ENCODE measurements at places on chromosomes 12 and 14. TPM values are rescaled to one million over a fixed set of nuclear protein-coding genes. Genes with fewer than 3 reads are reported as not detected.

Gene TRIAP1
- total RNA-seq = 2.3 TPM

Gene SRRM4
- total RNA-seq = not detected

Gene C12orf56
- total RNA-seq = not detected

Gene SDR9C7
- total RNA-seq = not detected

DNA sequence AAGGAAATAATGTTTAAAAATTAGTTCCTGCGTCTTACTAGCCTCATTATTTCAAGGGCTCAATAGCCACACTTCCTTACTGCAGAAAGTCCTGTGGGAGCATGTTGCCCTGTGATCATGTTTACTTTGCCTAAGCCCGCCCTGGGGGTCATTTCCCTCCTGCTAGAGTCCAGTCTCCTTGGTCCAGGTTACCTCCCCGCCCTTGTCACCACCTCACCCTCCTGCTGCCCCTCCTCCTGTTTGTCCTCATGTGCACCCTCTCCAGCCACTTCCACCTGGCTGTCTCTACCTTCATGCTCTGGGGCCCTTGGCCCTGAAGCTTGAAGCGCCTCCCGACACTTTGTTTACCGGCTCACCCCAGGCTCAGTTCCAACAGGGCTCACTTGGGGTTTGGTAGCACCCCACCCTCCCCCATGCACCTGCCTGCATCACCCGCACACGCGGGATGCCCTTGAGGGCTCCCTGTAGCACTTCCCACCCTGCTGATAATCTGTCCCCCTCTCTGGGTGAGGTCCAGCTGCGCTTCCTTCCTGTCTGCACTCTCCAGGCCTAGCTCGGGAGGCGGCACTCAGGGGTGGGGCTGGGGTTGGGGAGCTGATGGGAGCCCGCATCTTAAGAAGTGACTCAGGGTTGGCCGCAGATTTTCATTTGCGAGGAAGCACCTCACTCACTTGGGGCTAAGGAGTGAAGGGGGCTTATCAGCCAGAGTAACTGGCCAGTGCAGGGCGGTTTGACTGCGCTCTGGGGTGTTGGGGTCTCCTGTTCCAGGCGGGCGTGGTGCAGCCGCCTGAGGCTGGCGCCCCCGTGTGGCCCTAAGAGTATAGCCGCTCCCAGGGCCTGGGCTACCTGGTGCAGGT lies 40.1 kb downstream of the SMIM41 start:
- H3K4me3 ChIP-seq = no peak overlapping the region
- H3K36me3 ChIP-seq = no peaks in the 10 kb centered on the region
- H3K27me3 ChIP-seq = no peaks in the 10 kb centered on the region
- peak overlapping the region; percentile 61 for H3K27ac ChIP-seq
- peaks cover 40% of the 10 kb centered on the region for H3K4me1 ChIP-seq

- H3K4me1 ChIP-seq = no peaks in the 10 kb centered on the region
- no peak overlapping the region for H3K4me3 ChIP-seq
- DNase-seq = no peak
- H3K36me3 ChIP-seq = no peaks in the 10 kb centered on the region
- no peaks in the 10 kb centered on the region for H3K27me3 ChIP-seq
These were observed 41.7 kb upstream of the FRS2 start for GRCh38 chr12:69428351-69429073.

DNA sequence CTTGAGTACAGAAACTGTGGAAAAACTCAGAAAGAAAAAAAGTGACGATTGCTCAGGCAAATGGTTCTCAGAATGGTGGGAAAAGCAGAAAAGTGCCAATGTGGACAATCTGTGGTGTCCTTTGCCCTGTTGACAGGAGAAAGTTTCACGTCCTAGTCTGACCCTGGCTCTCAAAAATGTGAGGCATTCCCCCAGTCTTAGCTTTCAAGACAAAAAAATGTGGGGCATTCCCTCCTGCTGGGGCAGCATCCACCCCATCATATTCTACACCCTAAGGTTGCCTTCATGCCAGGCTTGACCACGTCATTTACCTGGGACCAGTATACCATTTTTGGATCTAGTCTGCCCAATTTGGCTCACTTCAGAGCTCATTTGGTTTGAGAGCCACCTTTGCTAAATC lies 20.7 kb upstream of the ANAPC7 start:
- DNase-seq = no peak
- H3K4me3 ChIP-seq = no peak overlapping the region
- no peaks in the 10 kb centered on the region for H3K36me3 ChIP-seq
- H3K4me1 ChIP-seq = no peaks in the 10 kb centered on the region
- H3K27ac ChIP-seq = no peak overlapping the region
- no peaks in the 10 kb centered on the region for H3K27me3 ChIP-seq

DNA sequence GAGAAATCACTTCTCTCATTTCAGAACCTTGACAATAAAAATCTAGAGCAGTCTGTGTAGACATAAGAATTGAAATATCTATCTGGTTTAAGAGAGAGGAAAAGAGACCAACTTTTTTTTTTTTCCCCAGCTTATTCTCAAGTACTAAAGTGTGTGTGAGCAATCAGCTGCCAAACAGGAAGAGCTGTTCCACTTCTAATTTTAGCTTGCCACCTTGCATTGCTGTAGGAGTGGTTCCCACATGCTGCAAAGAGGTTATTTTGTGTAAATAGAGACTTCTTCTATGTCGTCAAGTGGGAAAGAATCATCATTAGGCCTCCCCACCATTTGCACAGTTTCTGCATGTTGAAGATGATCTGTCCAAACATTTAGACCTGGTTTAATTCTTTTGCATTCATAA lies 142.6 kb downstream of the NPAS3 start:
- no peak for DNase-seq
- H3K4me1 ChIP-seq = no peaks in the 10 kb centered on the region
- no peaks in the 10 kb centered on the region for H3K36me3 ChIP-seq
- H3K27me3 ChIP-seq = no peaks in the 10 kb centered on the region
- H3K27ac ChIP-seq = no peak overlapping the region

GRCh38 chr14:74349757-74350156 lies 1.5 kb downstream of the VRTN start:
- no peak overlapping the region for H3K27ac ChIP-seq
- no peaks in the 10 kb centered on the region for H3K36me3 ChIP-seq
- peak; percentile 53 for DNase-seq
- H3K4me1 ChIP-seq = peaks cover 23% of the 10 kb centered on the region
